Caco-2 (cell line): ENCODE measurements at places on chromosomes 7 and 10. TPM values are rescaled to one million over a fixed set of nuclear protein-coding genes. Genes with fewer than 3 reads are reported as not detected.

Gene AKR1C8
- total RNA-seq: not detected in 2 replicates

- no peak overlapping the region for H3K4me3 ChIP-seq
- DNase-seq: no peak
- H3K27me3 ChIP-seq: no peaks in the 10 kb centered on the region
- peak overlapping the region; percentile 6 for H3K27ac ChIP-seq
- H3K4me1 ChIP-seq: peaks cover 34% of the 10 kb centered on the region
- no peaks in the 10 kb centered on the region for H3K36me3 ChIP-seq
These were observed 32.2 kb upstream of the AQP1 start for GRCh38 chr7:30879139-30880124.

GRCh38 chr7:111108496-111108895 lies 17.6 kb downstream of the LRRN3 start:
- no peaks in the 10 kb centered on the region for H3K36me3 ChIP-seq
- no peaks in the 10 kb centered on the region for H3K27me3 ChIP-seq
- no peak for DNase-seq

- H3K27me3 ChIP-seq: no peaks in the 10 kb centered on the region
- H3K4me3 ChIP-seq: no peak overlapping the region
- H3K4me1 ChIP-seq: no peaks in the 10 kb centered on the region
- H3K36me3 ChIP-seq: no peaks in the 10 kb centered on the region
- no peak for DNase-seq
These were observed 333.4 kb upstream of the MYO3A start for GRCh38 chr10:25600651-25601050.

Gene LIPF
- not detected in 2 replicates for total RNA-seq

- DNase-seq: no peak
- no peak overlapping the region for H3K27ac ChIP-seq
- no peak overlapping the region for H3K4me3 ChIP-seq
- H3K4me1 ChIP-seq: peaks cover 7% of the 10 kb centered on the region; the same call in 1 of the 2 replicates
- H3K36me3 ChIP-seq: no peaks in the 10 kb centered on the region
These were observed 78.0 kb downstream of the PRKAG2 start for GRCh38 chr7:151798851-151799448.

Gene ZNF503
- 35.5 and 35.7 TPM in 2 replicates for total RNA-seq

- H3K4me1 ChIP-seq: no peaks in the 10 kb centered on the region
- H3K27me3 ChIP-seq: no peaks in the 10 kb centered on the region
- no peak for DNase-seq
- no peaks in the 10 kb centered on the region for H3K36me3 ChIP-seq
- H3K4me3 ChIP-seq: no peak overlapping the region
- H3K27ac ChIP-seq: no peak overlapping the region
These were observed 184.5 kb upstream of the PHF14 start for GRCh38 chr7:10789170-10789569.

DNA sequence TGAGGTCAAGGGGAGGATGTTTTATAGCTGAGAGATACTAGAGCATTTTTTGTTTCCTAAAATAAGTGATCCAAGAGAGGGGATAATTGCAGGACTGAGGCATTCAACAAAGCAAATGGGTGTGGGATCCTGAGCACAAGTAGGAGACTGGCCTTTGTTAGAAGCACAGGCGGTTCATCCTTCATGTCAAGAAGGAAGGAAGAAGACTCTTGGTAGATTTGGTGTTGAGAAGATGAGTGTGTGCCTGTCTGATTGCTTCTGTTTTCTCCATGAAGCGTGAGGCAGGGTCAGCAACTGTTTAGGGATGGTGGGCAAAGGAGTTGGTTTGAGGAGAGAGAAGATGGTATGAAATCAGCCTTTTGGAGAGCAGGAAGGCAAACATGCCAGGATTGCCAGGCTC lies 27.6 kb downstream of the STRIP2 start:
- H3K4me1 ChIP-seq: 0 out of 2 replicates have a peak, but pooled peaks cover 5% of the 10 kb centered on the region
- no peak for DNase-seq
- H3K4me3 ChIP-seq: no peak overlapping the region

DNA sequence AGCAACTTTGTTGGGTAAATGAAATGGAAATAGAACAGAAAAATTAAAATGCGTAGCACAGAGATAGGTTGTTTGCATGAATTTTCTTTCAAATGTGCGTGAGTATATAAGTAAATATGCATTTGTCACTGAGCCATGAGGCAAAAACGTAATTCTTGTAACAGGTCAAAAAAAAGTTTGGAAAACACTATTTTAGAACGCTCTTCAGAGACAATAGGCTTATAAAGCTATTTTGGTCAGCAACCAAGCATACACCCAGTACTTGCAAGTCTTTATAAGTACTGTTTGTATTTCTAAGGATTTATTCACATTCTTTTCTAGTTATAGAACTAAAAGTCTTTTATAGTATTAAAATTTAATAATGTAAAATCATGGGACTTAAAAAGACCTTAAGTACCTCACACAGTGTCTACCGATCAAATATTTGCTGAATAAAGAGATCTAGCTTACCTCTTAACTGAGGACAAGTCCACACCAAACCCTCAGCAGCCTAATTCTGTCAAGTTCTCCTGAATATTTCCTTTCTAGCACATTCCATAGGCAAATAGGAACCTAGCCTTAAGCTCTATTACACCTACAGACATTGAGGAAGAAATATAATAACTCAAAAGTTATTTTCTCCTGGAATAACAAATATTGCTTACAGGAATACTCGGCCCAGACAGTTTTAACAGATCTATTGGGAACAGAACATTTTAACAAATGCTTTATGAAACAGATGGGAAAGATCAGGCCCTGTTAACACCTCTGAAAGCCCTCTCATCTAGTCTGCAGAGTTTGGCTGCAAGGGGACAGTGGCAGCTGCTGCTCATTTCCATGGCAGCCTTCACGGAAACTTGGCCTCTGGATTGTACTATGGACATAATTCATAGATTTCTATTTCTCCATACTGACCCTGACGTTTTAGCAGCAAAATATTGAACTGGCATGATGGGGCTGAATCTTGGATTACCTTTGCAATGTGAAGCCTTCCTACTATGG lies 8.8 kb downstream of the CRPPA start:
- H3K4me3 ChIP-seq: no peak overlapping the region
- no peak for DNase-seq
- H3K36me3 ChIP-seq: no peaks in the 10 kb centered on the region; the same call in none of the 2 replicates
- H3K27ac ChIP-seq: no peak overlapping the region

GRCh38 chr7:36790311-36790787 lies 66.1 kb upstream of the AOAH start:
- no peak overlapping the region for H3K4me3 ChIP-seq
- peaks cover 9% of the 10 kb centered on the region for H3K4me1 ChIP-seq
- DNase-seq: no peak

GRCh38 chr7:118971706-118972105 lies 747.2 kb downstream of the ANKRD7 start:
- H3K27ac ChIP-seq: no peak overlapping the region
- H3K27me3 ChIP-seq: no peaks in the 10 kb centered on the region
- no peak overlapping the region for H3K4me3 ChIP-seq
- no peaks in the 10 kb centered on the region for H3K4me1 ChIP-seq
- no peaks in the 10 kb centered on the region for H3K36me3 ChIP-seq

Gene PTPRZ1
- 0.39 TPM in 1 of 2 replicates, not detected in the other for total RNA-seq

DNA sequence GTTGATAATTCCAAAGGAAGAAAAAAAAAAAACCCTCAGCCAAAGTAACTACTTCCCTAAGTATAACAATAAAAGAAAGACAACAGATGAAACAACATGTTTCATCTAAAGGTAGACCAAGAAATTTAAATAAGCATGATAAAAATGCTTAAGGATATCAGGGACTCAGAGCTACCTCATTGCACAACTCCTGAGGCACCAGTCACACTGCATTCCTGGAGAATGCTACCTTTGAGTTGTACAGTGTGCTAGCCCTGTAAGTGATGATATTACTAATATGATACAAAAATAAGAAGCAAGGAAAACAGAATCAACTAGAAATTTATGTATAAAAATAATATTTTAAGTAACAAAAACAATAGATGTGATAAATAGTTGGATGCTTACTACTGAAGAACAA lies 29.5 kb upstream of the C7orf33 start:
- DNase-seq: peak; percentile 41
- H3K4me1 ChIP-seq: 0 out of 2 replicates have a peak, but pooled peaks cover 5% of the 10 kb centered on the region
- H3K27ac ChIP-seq: no peak overlapping the region
- H3K36me3 ChIP-seq: no peaks in the 10 kb centered on the region
- H3K4me3 ChIP-seq: no peak overlapping the region

- no peaks in the 10 kb centered on the region for H3K4me1 ChIP-seq
- no peaks in the 10 kb centered on the region for H3K36me3 ChIP-seq
- H3K27ac ChIP-seq: no peak overlapping the region
- H3K27me3 ChIP-seq: no peaks in the 10 kb centered on the region
- no peak for DNase-seq
- no peak overlapping the region for H3K4me3 ChIP-seq
These were observed 560.8 kb upstream of the FZD8 start for GRCh38 chr10:36202881-36203280.

- DNase-seq: no peak
- H3K36me3 ChIP-seq: no peaks in the 10 kb centered on the region
- H3K27ac ChIP-seq: no peak overlapping the region
- H3K4me1 ChIP-seq: no peaks in the 10 kb centered on the region
- no peak overlapping the region for H3K4me3 ChIP-seq
These were observed 885.7 kb upstream of the CELF2 start for GRCh38 chr10:10132009-10132408.

DNA sequence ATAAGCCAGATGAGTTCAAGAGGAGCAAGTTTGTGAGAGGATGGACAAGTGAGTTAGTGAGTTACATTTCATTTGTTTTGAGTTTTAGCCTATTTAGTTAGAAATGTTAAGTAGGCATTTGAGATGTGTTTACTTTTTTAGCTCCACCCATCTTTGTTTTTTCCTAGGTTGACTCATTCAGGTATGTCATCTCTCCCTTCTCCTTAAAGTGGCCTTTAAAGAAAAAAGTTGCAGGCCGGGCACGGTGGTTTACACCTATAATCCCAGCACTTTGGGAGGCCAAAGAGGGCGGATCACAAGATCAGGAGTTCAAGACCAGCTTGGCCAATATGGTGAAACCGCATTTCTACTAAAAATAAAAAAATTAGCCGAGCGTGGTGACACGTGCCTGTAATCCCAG lies 71.2 kb downstream of the BMPR1A start:
- no peak overlapping the region for H3K4me3 ChIP-seq
- no peaks in the 10 kb centered on the region for H3K36me3 ChIP-seq
- no peaks in the 10 kb centered on the region for H3K4me1 ChIP-seq
- H3K27ac ChIP-seq: no peak overlapping the region

Gene FOXK1
- total RNA-seq: 50.8 and 51.2 TPM in 2 replicates

DNA sequence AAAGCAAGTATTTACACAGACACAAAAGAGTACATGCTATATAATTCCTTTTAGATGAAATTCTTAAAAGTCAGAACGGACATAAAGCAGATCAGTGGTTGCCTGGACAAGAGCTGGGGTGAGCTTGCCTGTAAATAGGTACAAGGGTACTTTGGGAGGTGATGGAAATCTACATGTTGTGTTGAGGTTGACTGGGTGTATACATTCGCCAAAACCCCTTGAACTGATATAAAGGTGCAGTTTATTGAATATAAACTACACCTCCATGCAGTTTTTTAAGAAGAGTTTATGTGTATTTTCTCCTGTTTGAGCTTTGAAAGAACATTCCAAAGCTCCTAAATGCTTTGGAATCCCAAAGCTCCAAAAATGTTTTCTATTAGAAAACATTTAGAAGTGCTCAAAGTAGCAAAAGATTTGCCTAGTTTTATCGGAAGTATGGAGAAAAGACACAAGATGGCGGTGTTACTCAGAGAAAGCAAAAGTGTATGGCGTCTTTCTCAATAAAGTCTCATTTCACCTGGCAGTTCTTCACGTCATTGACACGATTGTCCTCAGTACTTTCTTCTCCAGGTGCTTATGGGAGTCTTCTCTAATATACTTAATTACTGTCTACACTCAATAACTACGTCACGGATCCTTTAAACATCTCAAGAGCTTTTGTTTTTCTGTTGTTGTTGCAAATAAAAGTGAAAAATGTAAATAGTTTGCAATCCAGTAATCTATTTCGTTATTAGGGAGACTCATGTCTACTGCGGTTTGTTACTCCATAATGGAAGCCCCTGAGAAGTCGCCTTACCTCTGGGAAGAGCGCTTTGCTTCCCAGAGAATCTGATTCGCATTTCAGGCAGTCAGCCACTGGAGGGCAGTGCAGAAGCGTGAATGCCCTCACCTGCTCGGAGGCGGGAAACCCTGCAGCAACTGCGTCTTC lies 14.7 kb upstream of the SEC61G start:
- H3K27me3 ChIP-seq: no peaks in the 10 kb centered on the region
- peak; percentile 89 for DNase-seq
- H3K27ac ChIP-seq: peak overlapping the region; percentile 77
- H3K36me3 ChIP-seq: no peaks in the 10 kb centered on the region
- H3K4me3 ChIP-seq: peak overlapping the region; percentile 28

DNA sequence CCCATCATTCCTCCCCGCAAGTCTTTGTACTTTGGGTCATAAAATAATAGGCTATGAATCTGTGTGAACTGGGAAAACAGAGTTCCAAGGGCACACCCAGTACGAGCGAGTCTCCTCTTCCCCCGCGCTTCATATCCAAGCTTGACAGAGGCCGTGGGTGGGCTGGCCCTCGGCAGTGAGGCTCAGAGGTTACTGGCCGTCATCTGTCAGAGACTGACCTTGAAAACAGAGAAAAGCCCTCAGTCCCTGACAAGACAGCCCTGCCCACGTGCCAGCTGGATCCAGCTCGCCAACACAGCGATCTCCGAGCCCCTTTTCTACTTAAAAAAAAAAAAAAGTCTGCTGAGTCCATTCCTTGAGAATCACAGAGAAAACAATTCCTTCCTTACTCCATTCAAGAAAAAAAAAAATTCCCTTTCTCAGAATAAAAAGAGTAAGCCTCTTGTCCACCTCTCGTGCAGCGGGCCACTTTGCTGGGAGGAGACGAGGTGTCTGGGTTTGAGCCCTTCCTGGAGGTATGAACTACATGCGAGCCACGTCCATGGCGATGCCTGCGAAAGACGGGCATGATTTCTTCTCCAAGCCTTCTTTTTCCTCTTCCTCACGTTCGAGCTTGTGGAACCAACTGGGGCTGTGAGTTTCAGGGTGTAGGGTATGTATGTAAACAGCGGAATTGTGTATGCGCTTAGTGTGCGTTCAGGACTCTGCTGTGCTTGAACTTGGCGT lies 744 bp upstream of the BICC1 start:
- H3K27me3 ChIP-seq: no peaks in the 10 kb centered on the region
- H3K4me3 ChIP-seq: peak overlapping the region; percentile 98
- no peaks in the 10 kb centered on the region for H3K36me3 ChIP-seq
- peak overlapping the region; percentile 48 for H3K27ac ChIP-seq
- peaks cover 18% of the 10 kb centered on the region for H3K4me1 ChIP-seq

GRCh38 chr7:81150951-81151361 lies 232.1 kb upstream of the SEMA3C start:
- DNase-seq: no peak
- peaks cover 30% of the 10 kb centered on the region for H3K4me1 ChIP-seq
- H3K36me3 ChIP-seq: no peaks in the 10 kb centered on the region
- H3K27me3 ChIP-seq: no peaks in the 10 kb centered on the region

- no peak overlapping the region for H3K4me3 ChIP-seq
- no peak overlapping the region for H3K27ac ChIP-seq
- no peaks in the 10 kb centered on the region for H3K27me3 ChIP-seq
- no peaks in the 10 kb centered on the region for H3K36me3 ChIP-seq
- H3K4me1 ChIP-seq: no peaks in the 10 kb centered on the region
These were observed 215.5 kb downstream of the GLRX3 start for GRCh38 chr10:130351466-130352290.

GRCh38 chr10:120641695-120642094 lies 184.7 kb downstream of the PLPP4 start:
- no peaks in the 10 kb centered on the region for H3K27me3 ChIP-seq
- H3K27ac ChIP-seq: no peak overlapping the region
- no peak for DNase-seq
- no peak overlapping the region for H3K4me3 ChIP-seq
- H3K4me1 ChIP-seq: no peaks in the 10 kb centered on the region
- no peaks in the 10 kb centered on the region for H3K36me3 ChIP-seq

GRCh38 chr7:139294241-139294640 lies 46.9 kb upstream of the FMC1 start:
- peak overlapping the region; percentile 59 for H3K27ac ChIP-seq
- no peak overlapping the region for H3K4me3 ChIP-seq
